ENCODE measurements at places on chromosomes 13 and 19. TPM values are rescaled to one million over a fixed set of nuclear protein-coding genes. Genes with fewer than 3 reads are reported as not detected.

The ABHD8 gene
- total RNA-seq, result 14.9 TPM

The OR7E24 gene
- total RNA-seq, result not detected

The ZNF345 gene
- 9.7 TPM for total RNA-seq

The MCEMP1 gene
- 2.6 TPM for total RNA-seq

The BTBD2 gene
- 65.7 TPM for total RNA-seq

The CLDN10 gene
- total RNA-seq, result not detected

The CYP2F1 gene
- total RNA-seq, result not detected

The LYL1 gene
- 20.2 TPM for total RNA-seq

The ZNF491 gene
- total RNA-seq, result 4.2 TPM

The PRTN3 gene
- 0.71 TPM for total RNA-seq

The MTUS2 gene
- not detected for total RNA-seq

The OR10H1 gene
- not detected for total RNA-seq

The KIR2DL4 gene
- total RNA-seq, result not detected

The EDNRB gene
- 31.1 TPM for total RNA-seq

The TTC9B gene
- not detected for total RNA-seq

The DNASE2 gene
- total RNA-seq, result 26.7 TPM

The OR4F17 gene
- total RNA-seq, result not detected
